IMR-90 (cell line): ENCODE measurements at places on chromosomes 3 and 15. TPM values are rescaled to one million over a fixed set of nuclear protein-coding genes. Genes with fewer than 3 reads are reported as not detected.

GRCh38 chr3:5692446-5692845, 504.9 kb downstream of the EDEM1 start:
- DNase-seq = no peak

- no peak for DNase-seq
Measured at GRCh38 chr3:45912435-45912834, 26.1 kb downstream of the CCR9 start.

The NTRK3 gene
- under 0.01 TPM in 2 replicates for total RNA-seq

DNA sequence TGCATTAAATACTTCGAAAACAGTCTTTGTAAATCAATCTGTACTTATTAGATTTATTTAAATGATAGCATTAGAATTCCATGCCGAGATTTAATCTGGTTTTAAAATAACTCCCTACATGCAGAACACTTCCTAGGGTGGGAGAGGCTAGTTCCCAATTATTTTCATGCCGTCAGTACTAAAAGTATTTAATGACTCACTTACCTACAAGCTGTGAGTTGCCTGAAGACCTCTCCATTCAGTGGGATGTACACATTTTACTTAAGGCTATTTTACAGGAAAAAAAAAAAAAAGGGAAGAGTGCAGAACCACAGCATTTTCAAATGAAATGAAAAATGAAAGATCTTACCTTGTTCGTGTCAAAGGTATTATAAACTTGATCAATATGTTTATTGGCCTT, 469 bp downstream of the GUCA1C start:
- DNase-seq = no peak

- no peak for DNase-seq
Measured at GRCh38 chr3:55654123-55654760, 167.1 kb upstream of the WNT5A start.

GRCh38 chr15:31867536-31868442, 162.5 kb upstream of the CHRNA7 start:
- DNase-seq = peak; percentile 38

- DNase-seq = no peak
Measured at GRCh38 chr15:66228807-66229735, 24.5 kb downstream of the MEGF11 start.

DNA sequence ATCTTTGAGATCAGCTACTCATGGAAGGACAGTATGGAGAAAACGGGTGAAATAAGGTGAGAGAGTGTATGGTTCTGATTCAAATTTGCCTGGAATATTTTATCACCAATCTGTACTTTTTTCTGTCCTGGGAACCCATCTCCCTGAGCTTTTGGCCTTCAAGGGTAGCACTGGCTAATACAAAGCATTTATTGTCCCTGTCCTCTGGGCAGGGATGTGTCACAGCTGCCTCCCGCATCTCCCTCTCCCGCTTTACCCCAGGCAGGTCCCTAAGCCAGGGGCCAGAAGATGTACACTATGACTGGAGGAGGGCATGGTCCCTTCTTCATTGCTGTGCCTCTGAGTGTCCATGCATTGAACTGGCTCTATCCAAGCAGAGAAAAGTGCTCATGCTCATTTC, 201.7 kb upstream of the CHRNA7 start:
- DNase-seq = no peak

The DZIP1L gene
- total RNA-seq = 14.7 and 21.4 TPM in 2 replicates

DNA sequence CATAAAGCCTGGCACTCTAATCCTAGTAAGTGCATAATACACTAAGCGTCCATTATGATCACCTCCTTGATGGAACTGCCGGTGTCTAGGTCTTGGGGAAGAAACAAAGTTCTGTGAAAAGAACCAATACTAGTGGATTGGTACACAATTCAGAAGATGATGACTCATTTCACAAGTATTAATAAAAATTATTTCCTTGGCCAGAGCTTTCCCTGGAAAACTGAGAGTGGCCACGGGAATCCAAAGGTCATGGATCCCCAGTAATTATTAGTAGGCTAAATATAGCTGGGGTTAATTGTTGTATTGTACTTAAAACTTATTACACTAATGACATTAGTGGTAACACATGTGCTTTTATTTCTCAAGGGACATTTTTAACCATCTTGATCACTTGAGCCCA, 808.0 kb upstream of the NR2F2 start:
- DNase-seq = peak; percentile 6
